Occipital lobe (tissue), 3 donors: ENCODE measurements at places on chromosomes 1 and 21.

- DNase-seq: no peak
These were observed 6.8 kb downstream of the ODF2L start for GRCh38 chr1:86389307-86389706.

- DNase-seq: no peak
These were observed 203.1 kb upstream of the CAMK1G start for GRCh38 chr1:209380420-209380819.

- no peak for DNase-seq
These were observed 36.2 kb upstream of the ZNF496 start for GRCh38 chr1:247367786-247368422.

DNA sequence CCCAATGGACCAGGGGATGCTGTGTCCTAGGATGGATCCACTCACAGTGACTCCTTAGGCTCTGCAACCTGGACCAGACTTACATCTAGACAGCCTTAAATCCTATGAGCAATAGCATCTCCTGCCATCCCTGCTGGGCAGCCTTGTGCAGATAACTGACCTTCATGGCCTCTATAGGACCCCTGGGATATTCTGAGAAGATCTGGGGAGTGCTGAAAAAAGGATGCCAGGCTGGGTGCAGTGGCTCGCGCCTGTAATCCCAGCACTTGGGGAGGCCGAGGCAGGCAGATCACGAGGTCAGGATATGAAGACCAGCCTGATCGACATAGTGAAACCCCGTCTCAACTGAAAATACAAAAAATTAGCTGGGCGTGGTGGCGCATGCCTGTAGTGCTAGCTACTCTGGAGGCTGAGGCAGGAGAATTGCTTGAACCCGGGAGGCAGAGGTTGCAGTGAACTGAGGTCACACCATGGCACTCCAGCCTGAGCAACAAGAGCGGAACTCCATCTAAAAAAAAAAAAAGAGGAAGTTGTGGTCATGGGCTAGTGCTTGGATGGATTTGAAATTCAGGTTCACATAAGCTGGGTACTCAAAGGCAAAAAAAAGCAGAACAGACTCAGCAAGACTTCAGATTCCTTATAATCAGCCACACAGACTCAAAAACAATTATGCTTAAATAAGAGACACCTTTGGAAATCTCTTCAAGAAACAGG is 10.9 kb upstream of the SH2D1B start:
- no peak for DNase-seq

GRCh38 chr1:161260376-161261260 is 2.1 kb downstream of the PCP4L1 start:
- no peak for DNase-seq
